T-helper 9 cell (primary cell): ENCODE measurements at places on chromosomes 3 and 15.

DNA sequence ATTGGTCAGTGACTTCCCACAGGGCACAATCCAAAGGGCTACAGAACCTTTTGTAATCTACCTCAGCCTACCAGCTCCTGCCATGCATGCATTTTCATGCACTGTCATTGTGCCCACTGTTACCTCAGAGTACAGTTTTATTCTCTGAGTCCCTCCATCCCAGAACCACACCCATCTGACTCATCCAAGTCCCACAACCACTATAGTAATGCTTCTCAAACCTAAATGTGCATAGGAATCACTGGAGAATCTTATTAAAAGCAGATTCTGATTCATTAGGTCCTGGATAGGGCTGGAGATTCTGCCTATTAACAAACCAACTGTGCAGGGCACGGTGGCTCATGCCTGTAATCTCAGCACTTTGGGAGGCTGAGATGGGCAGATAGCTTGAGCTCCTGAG lies 3.7 kb upstream of the B3GALNT1 start:
- no peak for DNase-seq

DNA sequence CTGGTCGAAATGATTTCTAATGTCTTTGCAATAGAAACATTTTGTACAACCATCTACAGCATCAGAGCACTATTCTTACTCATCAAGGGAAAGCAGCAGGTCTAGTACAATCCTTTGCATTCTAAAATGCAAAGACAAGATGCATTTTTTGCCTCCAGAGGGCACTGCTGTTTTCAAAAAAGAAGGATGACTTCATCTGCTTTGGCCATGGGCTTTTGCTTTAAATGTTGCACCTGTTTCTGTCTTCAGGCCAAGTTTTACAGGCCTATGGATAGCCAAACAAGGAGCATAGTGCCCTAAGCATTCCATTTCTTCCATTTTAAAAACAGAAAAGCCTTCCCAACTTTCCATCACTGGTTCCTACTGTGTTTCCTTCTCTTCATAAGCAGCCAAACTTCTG lies 3.4 kb downstream of the PARP9 start:
- peak; percentile 39 for DNase-seq

DNA sequence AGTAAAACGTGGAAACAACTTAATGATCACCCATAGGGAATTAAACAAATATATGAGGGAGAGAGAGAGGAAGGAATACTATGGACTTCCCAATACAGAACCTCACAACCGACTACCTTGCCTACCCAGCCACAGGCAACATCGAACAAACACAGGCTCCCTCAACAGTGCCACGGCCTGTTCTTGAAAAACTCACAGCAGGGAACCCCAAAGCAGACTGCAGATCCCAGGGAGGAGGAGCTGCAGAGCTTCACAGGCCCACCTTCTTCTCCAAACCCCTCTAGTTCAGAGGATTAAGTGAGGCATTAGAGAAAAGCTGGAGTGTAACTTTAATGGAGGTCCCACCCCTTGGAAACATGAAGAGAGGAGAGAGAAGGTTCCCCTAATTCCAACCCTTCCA lies 110.2 kb downstream of the ST8SIA2 start:
- no peak for DNase-seq

DNA sequence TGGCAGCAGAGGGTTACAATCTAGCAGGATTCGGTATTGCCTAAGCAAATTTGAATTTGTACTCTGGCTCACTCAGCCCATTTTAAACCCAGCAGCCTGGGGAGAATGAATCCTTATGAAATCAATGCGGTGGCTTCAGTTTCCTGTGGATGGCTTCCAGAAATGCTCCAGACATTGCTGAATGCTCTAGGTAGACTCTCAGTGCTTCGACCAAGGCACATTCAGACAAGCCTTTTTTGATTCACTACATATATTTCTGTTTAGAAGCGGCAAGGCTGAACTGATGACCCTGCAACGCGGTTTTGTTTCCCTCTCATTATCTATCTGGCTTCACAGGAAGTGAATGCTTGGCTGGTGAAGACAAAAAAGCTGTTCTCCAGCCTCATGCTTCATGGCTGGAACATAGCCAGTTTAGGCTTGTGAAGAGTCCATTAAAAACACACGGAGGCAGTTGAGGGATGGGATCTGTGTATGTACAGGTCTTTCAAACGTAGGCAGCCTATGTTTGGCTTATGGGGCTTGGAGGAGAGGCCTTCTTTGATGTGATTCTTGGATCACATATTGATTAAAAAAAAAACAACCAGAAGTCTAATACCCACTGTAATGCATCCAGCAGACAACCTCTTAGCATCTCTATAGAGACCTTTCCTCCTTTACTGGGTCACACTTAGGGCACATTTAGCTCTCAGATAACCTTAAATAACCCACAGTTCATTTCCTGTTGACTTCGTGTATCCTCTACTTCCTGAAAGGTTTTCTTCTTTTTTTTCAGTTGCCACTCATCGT lies 400.2 kb upstream of the TBL1XR1 start:
- peak; percentile 4 for DNase-seq

GRCh38 chr3:67654099-67654843 lies at the start of gene SUCLG2:
Gene SUCLG2 (minus strand): TSS chr3:67654612. CDS start chr3:67654586, 26 bp downstream.
- DNase-seq, result peak; percentile 70

GRCh38 chr3:112654979-112655378 lies 14.0 kb upstream of the CCDC80 start:
- DNase-seq, result no peak

DNA sequence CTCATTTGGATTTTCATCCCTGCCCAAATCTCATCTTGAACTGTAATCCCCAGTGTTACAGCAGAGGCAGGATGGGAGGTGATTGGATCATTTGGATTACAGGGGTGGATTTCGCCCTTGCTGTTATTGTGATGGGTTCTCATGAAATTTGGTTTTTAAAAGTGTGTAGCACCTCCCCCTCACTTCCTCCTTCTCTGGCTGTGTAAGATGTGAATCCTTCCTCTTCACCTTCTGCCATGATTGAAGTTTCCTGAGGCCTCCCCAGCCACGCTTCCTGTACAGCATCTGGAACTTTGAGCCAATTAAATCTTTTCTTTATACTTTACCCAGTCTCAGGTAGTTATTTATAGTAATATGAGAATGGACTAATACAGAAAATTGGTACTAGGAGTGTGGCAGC lies 316.8 kb downstream of the PLCL2 start:
- DNase-seq, result no peak

GRCh38 chr15:91165850-91166249 lies 65.8 kb downstream of the SV2B start:
- DNase-seq, result no peak

- no peak for DNase-seq
Observed at GRCh38 chr3:168116279-168116678, 20.6 kb upstream of the GOLIM4 start.
